Stimulated activated naive CD4-positive, alpha-beta T cell (primary cell): ENCODE measurements at places on chromosomes 11 and 22.

GRCh38 chr11:69204941-69205742 is 49.4 kb downstream of the SMIM38 start:
- DNase-seq, result no peak

DNA sequence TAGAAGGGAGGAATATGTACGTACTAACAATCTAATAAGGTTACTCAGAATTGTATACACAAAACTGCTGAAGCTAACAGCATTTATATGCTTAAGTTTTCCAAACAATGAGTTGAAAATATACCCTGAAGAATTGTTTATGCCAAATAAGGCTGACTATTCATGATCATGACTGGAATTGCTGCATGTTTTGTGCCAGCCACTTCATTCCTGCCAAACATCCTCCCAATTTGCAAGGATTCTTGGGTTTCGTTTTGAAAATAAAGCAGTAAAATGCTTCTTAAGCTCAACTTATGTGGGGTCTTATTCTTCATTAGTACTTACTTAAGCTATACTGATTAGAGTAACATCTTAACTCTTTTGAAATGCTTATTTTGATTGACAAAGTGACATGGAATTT is 149.0 kb downstream of the SPON1 start:
- no peak for DNase-seq

DNA sequence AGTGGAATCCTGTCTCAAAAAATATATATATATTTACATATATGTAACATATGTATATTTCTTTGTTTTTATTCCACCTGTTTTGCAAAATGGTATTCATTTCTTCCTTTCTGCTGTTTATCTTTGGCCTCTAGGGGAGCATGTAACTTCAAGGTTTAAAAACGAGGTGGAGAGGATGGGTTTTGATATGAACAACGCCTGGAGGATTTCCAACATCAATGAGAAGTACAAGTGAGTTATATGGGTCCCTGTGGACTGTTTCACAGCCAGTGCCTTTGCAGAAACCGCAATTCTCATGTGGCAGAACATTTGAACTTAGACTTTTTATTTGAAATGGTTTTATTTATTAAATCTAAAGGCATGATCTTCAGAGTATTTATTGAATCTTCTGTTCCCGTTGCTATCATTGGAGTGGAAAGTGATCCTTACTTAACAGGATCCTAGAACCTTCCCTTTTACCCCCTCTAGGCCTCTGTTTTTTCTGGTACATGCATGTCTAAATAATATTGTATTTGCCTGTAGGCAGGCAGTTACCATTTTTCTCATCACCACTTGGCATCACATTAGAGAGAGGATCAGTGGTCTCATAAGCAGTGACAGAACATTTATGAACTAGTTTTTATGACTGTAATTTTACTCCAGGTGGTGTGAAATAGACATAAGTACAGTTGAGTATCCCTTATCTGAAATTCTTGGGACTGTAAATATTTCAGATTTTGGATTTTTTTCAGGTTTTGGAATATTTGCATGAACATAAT is 81.5 kb upstream of the HORMAD2 start:
- no peak for DNase-seq

DNA sequence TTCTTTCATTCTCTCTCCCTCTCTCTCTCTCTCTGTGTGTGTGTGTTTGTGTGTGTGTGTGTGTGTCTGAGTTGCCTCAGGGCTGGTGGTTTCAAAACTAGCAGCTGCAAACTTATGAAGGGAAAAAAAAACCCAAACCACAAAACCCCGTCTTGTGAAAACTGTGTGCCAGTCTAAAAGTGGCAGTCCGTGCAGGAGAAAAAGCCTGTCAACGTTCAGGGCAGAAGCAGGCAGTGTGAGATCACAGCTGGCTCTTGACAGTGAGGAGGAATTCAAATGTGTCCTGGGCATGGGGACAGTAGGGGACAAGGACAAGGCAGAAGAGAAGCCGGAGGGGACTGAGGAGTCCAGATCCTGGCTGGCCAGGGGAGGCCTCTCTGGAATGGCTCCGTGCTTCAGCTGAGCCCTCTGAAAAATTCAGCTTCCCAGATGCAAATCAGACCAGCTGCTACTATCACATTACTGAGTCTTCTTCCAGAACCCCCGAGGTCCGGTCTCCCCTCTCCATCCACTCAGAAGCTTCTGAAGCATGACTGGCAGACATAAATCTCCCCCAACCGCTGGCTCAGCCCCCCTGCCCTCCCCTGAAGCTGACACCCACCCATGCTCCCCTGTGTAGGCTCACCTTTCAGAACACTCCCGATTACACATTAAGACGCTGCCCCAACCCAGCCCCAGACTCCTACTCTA is 31.9 kb downstream of the FLI1 start:
- DNase-seq, result peak; percentile 55

GRCh38 chr11:17611503-17612220 is 64.6 kb downstream of the OTOG start:
- no peak for DNase-seq

- DNase-seq, result no peak
Observed at GRCh38 chr22:38735465-38736256, 20.1 kb downstream of the SUN2 start.

- DNase-seq, result no peak
Observed at GRCh38 chr11:122601141-122602125, 54.1 kb upstream of the UBASH3B start.

- no peak for DNase-seq
Observed at GRCh38 chr11:8656291-8656690, 26.2 kb downstream of the TRIM66 start.

GRCh38 chr11:6607190-6607795 is 3.7 kb downstream of the ILK start:
- no peak for DNase-seq

DNA sequence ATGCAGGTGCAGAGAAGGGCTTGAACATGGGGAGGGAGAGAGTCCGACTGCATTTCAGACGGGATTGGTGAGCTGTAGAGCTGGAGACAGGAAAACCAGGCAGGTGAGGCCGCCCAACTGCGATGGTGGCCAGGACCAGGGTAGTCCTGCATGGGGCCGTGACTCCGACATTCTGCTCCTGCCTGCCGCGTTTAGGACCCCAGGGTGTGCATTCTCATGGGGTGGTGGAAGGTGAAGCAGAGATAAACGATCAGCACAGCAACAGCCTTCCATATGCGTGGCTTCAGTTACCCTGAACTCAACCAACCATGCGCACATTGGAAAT is 29.3 kb downstream of the SHANK2 start:
- no peak for DNase-seq

- no peak for DNase-seq
Observed at GRCh38 chr11:124108156-124108555, 7.1 kb upstream of the VWA5A start.

GRCh38 chr11:1668911-1669473 is 28.0 kb upstream of the KRTAP5-6 start:
- no peak for DNase-seq

DNA sequence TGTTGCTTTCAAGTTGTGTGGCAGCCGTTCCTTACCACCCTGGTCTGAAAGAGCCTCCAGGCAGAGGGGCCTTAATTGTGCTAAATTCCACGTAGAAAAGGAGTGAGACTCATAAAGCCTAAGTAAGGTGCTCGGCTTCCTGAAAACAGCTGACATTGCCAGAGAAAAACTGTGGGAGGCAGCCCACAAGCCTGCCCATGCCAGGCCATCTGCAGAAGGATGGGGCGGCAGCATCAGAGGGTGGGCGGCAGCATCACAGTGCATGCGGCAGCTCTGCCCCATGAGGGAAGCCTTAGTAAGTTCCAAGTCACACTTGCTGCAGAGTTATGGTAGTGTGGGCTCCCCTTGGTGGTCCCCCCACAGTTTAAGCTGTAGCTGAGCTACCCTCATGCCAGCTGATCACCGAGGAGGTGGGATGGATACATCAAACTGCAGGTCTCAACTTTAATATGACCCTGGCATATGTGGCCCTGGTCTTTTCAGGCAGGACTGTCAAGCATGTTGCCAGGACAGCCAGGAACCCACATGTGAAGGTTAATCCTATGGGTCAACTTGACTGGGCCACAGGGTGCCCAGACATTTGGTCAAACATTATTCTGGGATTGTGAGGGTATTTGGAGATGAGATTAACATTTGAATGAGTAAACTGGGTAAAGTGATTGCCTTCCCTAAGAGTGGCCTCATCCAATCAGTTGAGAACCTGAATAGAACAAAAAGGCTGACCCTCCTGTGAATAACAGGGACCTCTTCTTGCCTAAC is 3.1 kb upstream of the EIF3F start:
- no peak for DNase-seq

- DNase-seq, result no peak
Observed at GRCh38 chr22:32571761-32572160, 97.2 kb downstream of the FBXO7 start.

- DNase-seq, result no peak
Observed at GRCh38 chr11:78031629-78032028, 8.6 kb upstream of the KCTD14 start.

GRCh38 chr11:115699733-115700132 is 195.5 kb upstream of the CADM1 start:
- DNase-seq, result no peak

DNA sequence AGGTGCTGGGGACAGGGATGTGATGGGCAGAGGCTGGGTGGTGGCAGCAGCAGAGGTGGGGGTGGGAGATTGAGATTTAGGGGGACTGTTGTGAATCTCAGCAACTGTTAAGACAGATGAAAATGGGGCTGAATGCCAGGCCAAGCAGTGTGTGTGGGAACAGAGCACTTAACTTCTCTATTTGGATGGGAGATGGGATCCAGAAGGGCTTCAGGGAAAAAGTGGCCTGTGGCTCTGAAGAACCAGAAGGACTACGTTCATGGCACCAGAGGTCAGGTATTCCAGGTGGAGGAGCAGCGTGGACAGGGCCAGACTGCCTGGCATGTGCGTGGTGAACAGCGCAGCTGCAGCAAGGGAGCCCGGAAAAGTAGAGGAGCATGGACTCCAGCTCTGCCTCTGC is 82.6 kb upstream of the SYT13 start:
- no peak for DNase-seq

- no peak for DNase-seq
Observed at GRCh38 chr11:126246636-126247035, 22.1 kb downstream of the SRPRA start.
